Uterus (tissue), 4 donors: ENCODE measurements at places on chromosomes 5 and 9. TPM values are rescaled to one million over a fixed set of nuclear protein-coding genes. Genes with fewer than 3 reads are reported as not detected.

CDC20B gene
- not detected for total RNA-seq

DNA sequence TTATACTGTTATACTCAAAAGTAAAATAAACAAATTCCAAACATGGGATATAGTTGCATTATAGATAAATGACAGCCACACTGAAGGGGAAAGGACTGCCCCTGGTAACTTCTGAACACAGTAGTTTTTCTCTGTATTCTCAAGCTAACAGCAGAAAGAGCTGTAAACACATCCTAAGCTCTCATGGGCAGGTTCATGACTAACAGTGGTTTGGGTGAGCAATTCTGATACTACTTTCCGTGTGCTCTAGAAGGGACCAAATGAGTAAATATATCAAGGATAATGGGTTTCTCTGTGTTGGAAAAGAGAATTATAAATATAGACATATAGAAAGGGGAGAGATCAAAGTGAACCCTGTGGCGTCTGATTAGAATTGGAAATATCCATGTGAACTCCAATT is 2.2 kb upstream of the LCN6 start:
- H3K36me3 ChIP-seq = no peaks in the 10 kb centered on the region
- no peak for DNase-seq
- no peak overlapping the region for H3K4me3 ChIP-seq
- H3K27me3 ChIP-seq = no peaks in the 10 kb centered on the region

DNA sequence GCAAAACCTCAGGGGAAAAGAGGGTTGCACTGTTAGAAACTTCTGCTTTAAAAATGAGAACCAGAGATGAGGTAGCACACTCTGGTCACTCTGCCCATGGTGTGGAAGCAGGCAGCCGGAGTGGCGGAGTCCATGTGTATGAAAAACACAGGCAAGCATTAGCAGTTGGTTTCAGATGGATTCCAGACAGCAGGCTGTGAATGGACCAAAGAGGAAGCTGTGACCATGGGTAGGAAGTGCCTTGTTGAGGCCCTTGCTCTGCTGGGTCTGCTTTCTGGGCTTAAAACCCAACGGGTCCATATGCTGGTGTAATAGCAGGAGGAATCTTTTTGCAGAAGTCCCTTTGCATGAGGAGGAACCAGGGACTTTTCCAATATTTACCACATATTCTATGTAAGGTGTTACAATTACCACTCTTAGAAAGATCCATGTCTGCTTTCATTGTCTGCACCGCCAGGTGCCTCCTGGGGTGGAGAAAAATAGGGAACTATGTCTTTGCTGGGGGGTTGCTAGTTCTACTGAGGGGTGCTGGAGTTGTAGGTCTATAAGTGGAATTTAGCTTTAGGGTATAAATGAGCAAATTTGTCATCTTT is 77.0 kb downstream of the ANKRD55 start:
- no peaks in the 10 kb centered on the region for H3K36me3 ChIP-seq
- no peaks in the 10 kb centered on the region for H3K4me1 ChIP-seq
- H3K27me3 ChIP-seq = no peaks in the 10 kb centered on the region
- no peak overlapping the region for H3K4me3 ChIP-seq

GOLGA1 gene
- 6.7 TPM for total RNA-seq

DNA sequence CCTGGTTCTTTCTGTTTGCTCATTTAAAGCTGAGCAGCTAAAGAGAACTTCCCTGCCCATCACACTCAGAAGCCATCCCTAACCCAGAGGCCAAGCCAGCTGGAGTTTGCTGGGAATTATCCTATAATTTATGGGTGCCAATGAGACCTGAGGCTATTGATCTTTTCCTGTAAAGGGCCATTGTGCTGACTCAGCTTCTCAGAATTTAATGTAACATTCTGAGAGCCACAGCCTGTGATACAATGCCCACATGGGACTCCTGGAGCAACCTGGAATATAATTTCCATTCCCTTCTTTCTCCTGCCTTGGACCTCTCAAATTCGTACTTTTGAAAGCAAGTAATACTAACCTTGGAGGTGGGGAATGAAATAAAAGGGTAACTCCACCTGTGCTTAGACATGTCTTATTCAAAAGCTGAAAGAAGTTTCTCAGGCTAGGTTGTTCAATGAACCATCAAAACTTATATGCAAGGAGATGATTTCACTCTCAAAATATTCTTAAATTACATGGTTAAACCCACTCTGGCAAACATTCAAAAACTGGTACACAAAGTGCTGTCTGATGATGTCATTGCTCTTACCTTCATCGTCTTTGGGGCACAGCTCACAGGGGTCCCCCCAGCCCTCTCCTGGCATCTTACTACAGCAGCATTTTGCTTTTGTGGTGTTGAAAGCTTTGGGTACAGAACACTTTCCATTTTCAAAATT is 206.7 kb downstream of the SLC12A2 start:
- DNase-seq = no peak
- no peaks in the 10 kb centered on the region for H3K36me3 ChIP-seq
- no peaks in the 10 kb centered on the region for H3K4me1 ChIP-seq
- no peak overlapping the region for H3K27ac ChIP-seq
- H3K27me3 ChIP-seq = no peaks in the 10 kb centered on the region

TNFSF15 gene
- total RNA-seq = 3.3 TPM

NMUR2 gene
- not detected for total RNA-seq

- no peaks in the 10 kb centered on the region for H3K36me3 ChIP-seq
- H3K27ac ChIP-seq = peak overlapping the region; percentile 19
- DNase-seq = no peak
- H3K27me3 ChIP-seq = no peaks in the 10 kb centered on the region
- H3K4me3 ChIP-seq = no peak overlapping the region
- H3K4me1 ChIP-seq = no peaks in the 10 kb centered on the region
These were observed 52.3 kb upstream of the FAM120AOS start for GRCh38 chr9:93505541-93506132.

CARD9 gene
- 2.9 TPM for total RNA-seq

STK32A gene
- total RNA-seq = 0.97 TPM

LEAP2 gene
- 3.4 TPM for total RNA-seq
